ENCODE measurements at places on chromosomes 2 and 18. TPM values are rescaled to one million over a fixed set of nuclear protein-coding genes. Genes with fewer than 3 reads are reported as not detected.

Gene SLC4A3
- 11.6 TPM for total RNA-seq

Gene GREB1L
- total RNA-seq: 0.60 TPM

Gene IDH1
- 49.6 TPM for total RNA-seq

Gene ITPRIPL1
- 0.86 TPM for total RNA-seq

Gene NETO1
- not detected for total RNA-seq

Gene WDR12
- 49.3 TPM for total RNA-seq

Gene ACVR1C
- 0.08 TPM for total RNA-seq

Gene TEKT4
- total RNA-seq: not detected

Gene ADGRF3
- 0.24 TPM for total RNA-seq

Gene SERPINB10
- not detected for total RNA-seq

Gene CYP27C1
- total RNA-seq: 24.9 TPM

Gene GRB14
- 0.83 TPM for total RNA-seq

Gene EGR4
- total RNA-seq: not detected

GRCh38 chr2:75634945-75635344, 11.6 kb upstream of the MRPL19 start:
- no peak for DNase-seq

GRCh38 chr18:892316-892715, 12.4 kb upstream of the ADCYAP1 start:
- DNase-seq: no peak

- DNase-seq: no peak
Measured at GRCh38 chr2:48075631-48076030, 169.3 kb upstream of the FBXO11 start.

DNA sequence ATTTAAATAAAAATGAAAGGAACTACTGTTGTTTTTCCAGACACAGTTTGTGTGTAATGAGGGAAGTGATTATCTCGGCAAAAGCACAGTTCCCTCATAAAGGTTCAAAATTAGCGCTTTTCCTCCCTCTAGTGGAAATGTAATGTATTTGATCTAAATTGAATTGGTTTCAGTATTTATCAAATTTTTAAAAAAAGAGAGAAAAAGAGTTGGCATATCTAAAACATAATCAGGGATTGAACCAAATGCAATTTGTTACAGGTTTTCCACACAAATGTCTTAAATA, 37.5 kb downstream of the CMPK2 start:
- no peak for DNase-seq

GRCh38 chr2:207937823-207938222, 87.5 kb downstream of the PLEKHM3 start:
- DNase-seq: no peak

DNA sequence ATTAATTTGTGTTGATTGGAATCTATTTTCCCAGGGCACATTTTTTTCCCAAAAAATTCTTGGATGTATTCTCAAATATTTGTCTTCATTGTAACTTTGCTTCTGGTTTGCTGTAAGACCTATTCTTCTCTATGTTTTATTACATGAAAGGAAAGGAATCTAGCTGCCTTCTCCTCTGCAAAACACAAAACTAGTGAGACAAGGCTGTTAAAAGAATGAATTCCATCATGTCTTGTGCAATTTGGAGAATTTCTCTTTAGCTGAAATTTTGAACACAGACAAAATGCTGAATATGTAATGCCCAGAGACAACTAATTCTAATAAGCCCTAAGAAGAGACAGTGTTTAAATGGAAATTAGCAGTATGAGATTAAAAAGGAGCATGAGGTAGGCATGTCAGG, 275.9 kb downstream of the CDH20 start:
- no peak for DNase-seq

GRCh38 chr2:230594286-230594840, 118.3 kb upstream of the CAB39 start:
- no peak for DNase-seq

- DNase-seq: no peak
Measured at GRCh38 chr2:237092920-237093781, 7.5 kb downstream of the COPS8 start.

GRCh38 chr18:1665079-1665478, 760.4 kb downstream of the ADCYAP1 start:
- no peak for DNase-seq

- no peak for DNase-seq
Measured at GRCh38 chr18:54690198-54690597, 99.2 kb downstream of the DYNAP start.

DNA sequence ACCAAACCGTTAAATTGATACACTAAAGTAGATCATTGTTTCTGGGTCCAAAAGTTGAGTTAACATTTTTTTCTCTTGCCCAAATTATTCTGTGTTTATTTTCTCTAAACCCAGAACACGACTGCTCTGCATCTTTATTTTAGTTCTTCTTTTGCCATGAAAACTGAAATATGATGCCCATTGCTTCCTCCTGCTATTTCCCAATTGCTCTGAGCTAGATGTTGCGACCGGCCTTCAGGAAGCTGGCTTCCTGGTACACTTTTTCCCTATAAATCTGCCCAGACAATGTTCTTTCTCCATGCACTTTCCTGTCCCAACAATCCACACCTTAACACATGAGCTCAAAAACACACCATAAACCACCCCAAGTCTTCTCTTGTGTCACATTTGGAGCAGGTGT, 501.4 kb downstream of the FBXO15 start:
- DNase-seq: no peak

DNA sequence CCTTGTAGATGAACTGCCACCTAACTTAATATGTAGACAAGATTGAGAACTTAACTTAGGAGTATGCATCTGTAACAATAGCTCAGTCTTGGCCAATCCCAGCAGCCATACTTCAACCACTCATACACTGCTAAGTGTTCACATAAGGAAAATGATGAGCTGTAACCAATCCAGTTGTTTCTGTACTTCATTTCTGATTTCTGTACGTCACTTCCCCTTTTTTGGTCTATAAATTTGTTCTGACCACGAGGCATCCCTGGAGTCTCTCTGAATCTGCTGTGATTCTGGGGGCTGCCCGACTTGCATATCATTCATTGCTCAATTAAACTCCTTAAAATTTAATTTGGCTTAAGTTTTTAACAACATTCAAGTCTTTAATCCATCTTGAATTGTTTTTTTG, 6.4 kb downstream of the SH3YL1 start:
- DNase-seq: no peak

DNA sequence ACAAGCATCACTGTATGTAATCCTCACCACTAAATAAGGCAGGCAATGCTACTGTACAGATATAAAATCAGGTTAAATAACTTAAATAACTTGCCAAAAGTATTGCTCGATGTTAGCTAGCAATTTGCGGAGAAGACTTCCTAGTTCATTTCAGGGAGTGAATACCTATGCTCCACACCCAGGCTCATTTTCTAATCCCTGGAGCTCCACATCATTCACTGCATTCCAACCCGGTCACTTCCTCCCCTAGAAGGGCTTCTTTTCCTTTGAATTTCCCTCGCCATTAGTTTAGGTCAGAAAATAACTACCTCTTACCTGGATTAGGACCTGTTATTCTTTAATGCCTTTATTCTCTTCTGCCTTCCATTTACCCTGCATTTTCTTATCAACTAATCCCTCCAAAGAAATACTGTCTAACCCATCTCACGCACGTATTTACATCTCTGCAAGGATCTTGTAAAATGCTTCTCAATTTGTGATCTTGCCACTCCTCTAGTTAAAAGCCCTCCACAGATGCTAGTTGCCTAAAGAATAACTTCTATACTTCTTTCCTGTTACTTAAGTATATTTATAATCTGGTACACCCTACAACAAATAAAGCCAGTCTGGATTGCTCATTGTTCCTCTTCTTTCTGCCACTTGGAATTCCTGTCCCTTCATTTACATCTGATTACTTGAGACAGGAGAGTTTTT, 599.8 kb downstream of the NRXN1 start:
- no peak for DNase-seq

- DNase-seq: no peak
Measured at GRCh38 chr2:182542501-182543258, 115.8 kb upstream of the PDE1A start.

- no peak for DNase-seq
Measured at GRCh38 chr2:98258906-98259305, 87.3 kb upstream of the CNGA3 start.

- DNase-seq: no peak
Measured at GRCh38 chr2:111523009-111523408, 361.0 kb downstream of the ANAPC1 start.

- DNase-seq: peak; percentile 51
Measured at GRCh38 chr2:98907966-98908905, 27.8 kb downstream of the CRACDL start.

- no peak for DNase-seq
Measured at GRCh38 chr2:16931441-16931840, 265.8 kb upstream of the CYRIA start.

DNA sequence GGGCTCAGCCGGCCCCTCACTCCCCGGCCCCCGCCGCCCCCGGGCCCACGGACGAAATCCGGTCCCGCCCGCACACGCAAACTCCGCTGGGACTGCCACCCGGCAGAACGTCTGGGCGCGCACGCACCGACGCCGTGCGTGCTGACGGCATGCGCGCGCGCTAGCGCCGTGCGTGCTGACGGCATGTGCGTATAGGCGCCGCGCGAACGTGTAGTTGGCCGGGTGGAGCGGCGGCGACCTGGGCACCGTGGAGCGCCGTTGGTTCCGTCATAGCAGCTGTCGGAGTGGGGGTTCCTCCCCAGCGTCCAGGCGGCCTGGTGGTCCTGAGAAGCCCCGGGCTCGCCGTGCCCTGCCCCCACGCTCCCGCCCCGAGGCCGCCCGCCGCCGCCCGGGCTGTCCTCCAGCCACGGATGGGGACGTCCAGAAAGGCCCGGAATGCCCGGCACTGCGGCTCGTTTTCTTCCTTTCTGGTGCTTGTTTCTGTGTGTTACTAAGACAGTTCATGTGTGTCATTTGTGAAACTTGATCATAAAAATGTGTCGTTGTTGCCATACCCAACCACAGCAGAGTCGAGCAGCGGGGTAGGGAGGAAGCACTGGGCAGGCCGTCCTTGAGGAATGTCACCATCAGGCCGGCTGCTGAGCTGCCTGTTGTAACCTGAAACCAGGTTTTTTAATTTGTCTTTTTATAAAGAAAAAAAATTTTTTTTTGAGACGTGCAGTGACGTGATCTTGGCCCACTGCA, at the start of gene TXNL4A:
TXNL4A (minus strand) TSS at position 113 of the 744 bp plus-strand sequence. CDS start 171 bp downstream, outside the sequence.
- peak; percentile 95 for DNase-seq

- no peak for DNase-seq
Measured at GRCh38 chr2:68800517-68800916, 65.9 kb downstream of the ARHGAP25 start.

- no peak for DNase-seq
Measured at GRCh38 chr18:6200204-6200774, 214.4 kb downstream of the L3MBTL4 start.

DNA sequence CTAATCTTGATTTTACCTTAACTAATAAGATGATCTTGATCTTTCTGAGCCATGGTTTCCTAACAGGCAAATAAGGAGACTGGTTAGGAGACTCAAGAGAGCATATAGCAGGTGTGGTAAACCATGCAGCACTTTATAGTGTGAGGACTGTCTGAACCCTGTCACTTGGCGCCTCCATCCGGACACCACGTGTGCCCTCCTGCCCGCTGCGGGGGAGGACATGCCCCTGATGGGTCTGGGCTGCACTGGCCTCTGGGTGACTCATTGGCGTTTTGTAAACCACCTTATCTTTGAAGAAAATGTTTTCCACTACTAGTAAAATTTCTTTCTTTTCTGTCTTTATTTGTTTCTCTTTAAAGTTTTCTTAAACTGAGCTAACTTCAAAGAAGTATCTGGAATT, 131.1 kb downstream of the FMNL2 start:
- DNase-seq: no peak

DNA sequence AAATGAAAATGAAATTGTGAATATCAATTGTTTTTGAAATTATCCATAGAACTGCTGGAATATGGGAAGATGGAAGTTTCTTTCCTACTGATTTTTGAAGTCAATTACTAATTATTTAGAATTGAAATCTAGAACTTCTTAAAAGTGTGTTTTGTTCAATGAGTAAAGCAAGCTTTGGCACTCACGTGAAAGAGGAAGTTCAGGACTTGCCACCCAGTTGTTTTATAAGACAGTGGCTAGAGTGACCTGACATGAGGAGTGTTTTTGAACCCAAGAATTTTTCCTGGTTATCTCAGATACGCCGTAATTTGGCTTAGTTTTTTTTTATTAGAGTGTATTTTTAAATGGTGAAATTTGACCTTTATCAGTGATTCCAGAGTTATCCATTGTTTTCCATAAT, 3.5 kb downstream of the MXD1 start:
- DNase-seq: no peak

GRCh38 chr2:80292474-80292873, 12.1 kb downstream of the LRRTM1 start:
- DNase-seq: no peak

DNA sequence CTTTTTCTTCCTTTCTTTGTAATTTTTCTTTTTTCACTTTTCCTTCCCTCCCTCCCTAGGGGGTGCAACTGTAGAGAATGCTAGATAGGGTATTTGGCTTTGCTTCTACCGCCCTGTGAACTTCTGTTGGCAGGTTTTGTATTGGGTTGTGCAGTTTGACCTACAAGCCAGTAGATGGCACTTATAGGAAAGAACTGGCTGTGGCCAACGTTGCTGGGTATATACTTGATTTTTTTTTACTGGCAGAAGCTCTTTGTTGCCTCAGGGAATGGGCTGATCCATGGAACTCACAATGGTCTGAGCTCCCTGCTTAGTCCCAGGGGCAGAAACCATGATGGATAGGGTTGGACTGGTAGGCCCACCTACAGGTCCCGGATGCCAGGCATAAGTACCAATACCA, 1019.5 kb upstream of the LRRTM1 start:
- DNase-seq: no peak

GRCh38 chr18:48428475-48429177, 19.4 kb upstream of the ZBTB7C start:
- no peak for DNase-seq

DNA sequence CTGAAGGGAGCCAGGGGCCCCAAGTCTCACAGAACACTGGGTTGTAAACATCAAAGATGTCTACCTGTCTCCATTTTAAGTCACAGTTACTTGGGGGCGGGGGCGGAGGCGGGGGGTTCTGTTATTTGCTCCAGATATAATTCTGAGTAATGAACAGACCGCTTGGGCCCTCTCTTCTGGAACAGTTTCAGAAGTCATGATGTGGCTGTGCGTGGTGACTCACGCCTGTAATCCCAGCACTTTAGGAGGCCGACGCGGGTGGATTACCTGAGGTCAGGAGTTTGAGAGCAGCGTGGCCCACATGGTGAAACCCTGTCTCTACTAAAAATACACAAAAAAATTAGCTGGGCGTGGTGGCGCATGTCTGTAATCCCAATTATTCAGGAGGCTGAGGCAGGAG, 157.9 kb upstream of the APCDD1 start:
- DNase-seq: no peak

GRCh38 chr18:10315522-10315921, 138.9 kb upstream of the APCDD1 start:
- DNase-seq: no peak

- no peak for DNase-seq
Measured at GRCh38 chr2:47346-47725, 1.0 kb upstream of the FAM110C start.

- DNase-seq: no peak
Measured at GRCh38 chr2:118321432-118322105, 233.3 kb downstream of the INSIG2 start.
